ENCODE measurements at places on chromosomes 16 and 17. TPM values are rescaled to one million over a fixed set of nuclear protein-coding genes. Genes with fewer than 3 reads are reported as not detected.

GRCh38 chr16:80080287-80080851 lies 460.4 kb upstream of the DYNLRB2 start:
- DNase-seq: no peak

GRCh38 chr17:20035501-20035900 lies 26.3 kb downstream of the SPECC1 start:
- DNase-seq: no peak

GRCh38 chr16:73615071-73615940 lies 567.4 kb upstream of the ZFHX3 start:
- DNase-seq: no peak

NOTUM gene
- total RNA-seq: 0.87 TPM

- peak; percentile 64 for DNase-seq
Measured at GRCh38 chr17:55420776-55421178, 858 bp downstream of the MMD start.

DNA sequence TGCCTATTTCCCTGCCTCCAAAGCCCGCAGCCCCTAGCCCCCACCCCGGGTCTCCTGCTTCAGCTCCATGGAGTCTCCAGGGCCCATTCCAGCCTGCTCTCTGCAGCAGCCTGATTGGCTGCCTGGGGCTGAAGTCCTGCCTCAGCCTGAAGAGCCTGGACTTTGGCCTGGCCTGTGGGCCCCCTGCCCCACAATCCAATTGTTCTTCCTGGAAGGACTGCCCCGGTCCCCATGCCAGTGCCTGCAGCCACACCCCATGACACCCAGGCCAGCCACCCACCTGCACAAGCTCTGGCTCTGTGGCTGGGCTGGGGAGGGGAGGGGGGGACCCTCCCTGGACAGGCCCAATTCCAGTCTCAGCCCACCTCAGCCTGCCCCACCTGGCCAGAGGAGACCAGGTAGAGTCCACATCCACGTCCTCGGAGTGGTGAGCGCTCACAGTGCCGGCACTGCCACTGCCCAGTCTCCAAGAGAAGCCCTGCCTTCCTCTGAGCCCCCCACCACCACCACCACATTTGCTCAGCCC lies 12.3 kb downstream of the ENPP7 start:
- no peak for DNase-seq
